B cell (primary cell): ENCODE measurements at places on chromosomes 7 and 10. TPM values are rescaled to one million over a fixed set of nuclear protein-coding genes. Genes with fewer than 3 reads are reported as not detected.

The CALCR gene
- polyA plus RNA-seq: not detected in 2 replicates

The KIF11 gene
- 0.45 and 0.64 TPM in 2 replicates for polyA plus RNA-seq

The ADRA2A gene
- polyA plus RNA-seq: 0.01 and 0.03 TPM in 2 replicates

The TFEC gene
- 5.8 and 17.3 TPM in 2 replicates for polyA plus RNA-seq

DNA sequence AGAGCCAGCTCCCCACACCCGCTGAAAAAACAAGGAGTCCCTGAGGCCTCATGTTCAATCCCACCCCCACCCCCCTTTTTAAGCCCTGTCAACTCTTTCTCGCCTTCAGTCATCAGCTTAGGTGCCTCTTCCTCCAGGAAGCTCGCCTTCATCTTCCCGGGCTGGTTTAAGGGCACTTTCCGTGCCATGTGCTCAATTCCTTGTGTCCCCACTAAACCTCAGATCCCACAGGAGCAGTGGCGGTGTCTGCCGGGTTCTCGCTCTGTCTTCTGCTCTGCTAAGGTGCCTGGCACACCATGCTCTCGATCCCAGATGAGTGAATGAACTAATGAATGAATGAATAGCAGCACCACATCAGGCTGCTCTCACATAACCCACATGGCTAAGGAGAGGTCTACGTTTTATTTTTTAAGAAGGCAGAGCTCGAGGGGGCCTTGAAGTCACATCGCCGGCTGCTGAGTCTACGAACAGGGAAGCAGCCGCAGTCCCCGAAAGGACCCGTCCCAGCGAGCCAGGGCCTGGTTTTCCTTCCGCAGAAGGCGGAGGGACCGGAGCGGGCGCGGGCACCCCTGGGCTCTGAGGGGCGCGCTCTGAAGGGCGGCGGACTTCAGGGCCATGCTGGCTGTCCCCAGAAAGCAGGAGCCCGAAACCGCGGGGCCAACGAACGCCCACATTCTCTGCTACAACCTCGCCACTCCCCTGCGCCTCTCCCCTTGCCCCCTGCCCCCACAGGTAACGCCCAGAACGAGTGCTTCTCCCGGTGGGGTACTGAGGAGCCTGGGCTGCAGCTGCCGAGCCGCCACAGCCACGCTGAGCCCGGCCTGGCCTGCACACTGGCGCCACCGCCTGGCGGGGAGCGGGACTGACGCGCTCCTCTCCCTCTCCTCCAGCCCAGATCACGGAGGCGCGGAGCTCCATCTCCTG is 73.4 kb upstream of the KCNMA1 start:
- H3K36me3 ChIP-seq: no peaks in the 10 kb centered on the region
- no peak overlapping the region for H3K27ac ChIP-seq
- peaks cover 7% of the 10 kb centered on the region for H3K4me1 ChIP-seq
- peak; percentile 73 for DNase-seq
- H3K4me3 ChIP-seq: peak overlapping the region; percentile 50
- no peaks in the 10 kb centered on the region for H3K27me3 ChIP-seq

DNA sequence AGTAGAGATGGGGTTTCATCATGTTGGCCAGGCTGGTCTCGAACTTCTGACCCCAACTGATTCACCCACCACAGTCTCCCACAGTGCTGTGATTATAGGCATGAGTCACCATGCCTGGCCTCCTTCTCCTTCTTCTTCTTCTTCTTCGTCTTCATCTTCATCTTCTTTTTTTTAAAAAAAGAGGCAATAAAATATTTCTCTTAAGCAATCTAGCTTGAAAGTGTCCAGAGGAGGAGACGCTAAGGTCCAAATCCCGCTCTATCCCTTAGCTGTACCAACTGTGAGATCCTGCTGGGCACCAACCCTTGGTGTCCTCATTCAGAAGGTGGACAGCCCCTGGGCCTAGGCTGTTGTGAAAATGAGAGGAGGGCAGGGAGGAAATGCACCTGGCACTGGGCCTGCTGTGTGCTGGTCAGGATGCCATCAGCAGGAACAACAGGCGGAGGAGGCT is 13.9 kb upstream of the PSAP start:
- H3K27ac ChIP-seq: no peak overlapping the region
- H3K27me3 ChIP-seq: no peaks in the 10 kb centered on the region
- no peaks in the 10 kb centered on the region for H3K36me3 ChIP-seq
- DNase-seq: no peak
- no peak overlapping the region for H3K4me3 ChIP-seq

GRCh38 chr7:112359086-112359485 is 91.2 kb upstream of the IFRD1 start:
- H3K36me3 ChIP-seq: no peaks in the 10 kb centered on the region
- no peaks in the 10 kb centered on the region for H3K4me1 ChIP-seq
- no peak overlapping the region for H3K4me3 ChIP-seq
- DNase-seq: no peak
- H3K27me3 ChIP-seq: no peaks in the 10 kb centered on the region

DNA sequence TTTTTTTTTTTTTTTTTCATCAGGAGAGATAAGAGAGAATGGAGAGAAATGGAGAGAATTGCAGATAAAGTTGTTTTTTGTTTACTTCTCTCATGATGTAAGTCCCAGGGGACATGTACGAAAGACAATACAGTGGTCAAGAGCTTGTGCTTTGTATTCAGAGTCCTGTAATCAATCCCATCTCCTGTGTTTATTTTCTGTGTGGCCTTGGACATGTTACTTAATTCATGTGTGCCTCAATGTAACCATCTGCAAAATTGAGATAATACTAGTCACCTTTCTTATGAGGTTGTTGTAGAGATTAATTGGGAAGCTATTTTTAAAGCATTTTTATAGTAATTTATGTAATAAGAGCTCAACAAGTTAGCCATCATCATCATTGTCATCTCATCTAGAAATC is 117.5 kb downstream of the CDK14 start:
- H3K4me3 ChIP-seq: no peak overlapping the region
- peak overlapping the region; percentile 60 for H3K27ac ChIP-seq
- no peak for DNase-seq
- H3K36me3 ChIP-seq: no peaks in the 10 kb centered on the region
- no peaks in the 10 kb centered on the region for H3K27me3 ChIP-seq
- peaks cover 52% of the 10 kb centered on the region for H3K4me1 ChIP-seq

DNA sequence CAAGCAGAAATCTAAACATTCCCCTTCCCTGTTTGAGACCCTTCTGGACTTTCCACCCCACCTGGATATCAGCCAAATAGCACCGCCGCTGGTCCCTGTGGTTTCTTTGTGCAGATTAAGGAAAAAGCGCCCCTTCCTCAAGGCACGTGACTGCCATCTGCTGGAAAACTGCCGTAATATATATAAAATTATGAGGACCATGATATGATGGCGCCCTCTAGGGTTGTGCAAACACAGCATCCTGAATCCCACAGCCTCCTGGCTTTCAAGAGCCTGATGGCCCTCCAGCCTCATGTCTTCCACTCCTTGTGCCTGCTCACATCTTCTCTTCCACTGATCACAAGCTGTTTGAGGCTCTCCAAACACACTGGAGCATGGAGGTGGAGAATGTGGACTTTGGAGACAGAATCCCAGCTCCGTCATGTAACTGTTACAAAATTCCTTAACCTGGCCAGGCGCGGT is 121.3 kb downstream of the MYL10 start:
- peaks cover 35% of the 10 kb centered on the region for H3K4me1 ChIP-seq
- H3K27me3 ChIP-seq: no peaks in the 10 kb centered on the region
- no peaks in the 10 kb centered on the region for H3K36me3 ChIP-seq

GRCh38 chr10:60237977-60238758 is 151.5 kb downstream of the ANK3 start:
- DNase-seq: peak; percentile 68
- H3K27me3 ChIP-seq: no peaks in the 10 kb centered on the region
- H3K36me3 ChIP-seq: no peaks in the 10 kb centered on the region
- H3K4me3 ChIP-seq: peak overlapping the region; percentile 55
- H3K27ac ChIP-seq: peak overlapping the region; percentile 93

DNA sequence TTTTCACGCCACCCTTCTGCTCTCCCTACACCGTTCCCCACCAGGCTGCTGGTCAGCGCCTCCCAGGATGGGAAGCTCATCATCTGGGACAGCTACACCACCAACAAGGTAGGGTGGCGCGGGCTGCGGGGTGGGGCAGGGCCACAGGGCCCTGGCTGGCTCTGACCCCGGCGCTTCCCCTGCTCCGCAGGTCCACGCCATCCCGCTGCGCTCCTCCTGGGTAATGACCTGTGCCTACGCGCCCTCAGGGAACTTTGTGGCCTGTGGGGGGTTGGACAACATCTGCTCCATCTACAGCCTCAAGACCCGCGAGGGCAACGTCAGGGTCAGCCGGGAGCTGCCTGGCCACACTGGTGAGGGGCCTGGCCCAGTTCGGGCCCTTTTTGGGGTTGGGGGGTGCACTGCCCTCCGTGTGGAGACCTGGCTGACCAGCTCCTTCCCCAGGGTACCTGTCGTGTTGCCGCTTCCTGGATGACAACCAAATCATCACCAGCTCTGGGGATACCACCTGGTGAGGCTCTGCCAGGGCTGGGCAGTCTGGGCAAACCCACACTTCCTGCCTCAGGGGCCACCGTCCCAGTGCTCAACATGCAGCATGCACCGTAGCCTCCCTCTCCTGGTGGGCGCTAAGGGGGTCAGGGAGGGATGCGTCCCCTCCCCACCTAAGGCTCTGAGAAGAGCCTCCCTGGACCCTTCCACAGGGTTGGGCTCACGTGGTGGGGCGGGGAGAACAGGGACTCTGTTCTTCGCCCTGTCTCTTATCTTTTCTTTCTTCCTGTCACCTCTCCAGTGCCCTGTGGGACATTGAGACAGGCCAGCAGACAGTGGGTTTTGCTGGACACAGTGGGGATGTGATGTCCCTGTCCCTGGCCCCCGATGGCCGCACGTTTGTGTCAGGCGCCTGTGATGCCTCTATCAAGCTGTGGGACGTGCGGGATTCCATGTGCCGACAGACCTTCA is 4.0 kb downstream of the GNB2 start:
- peaks cover 51% of the 10 kb centered on the region for H3K36me3 ChIP-seq
- H3K27ac ChIP-seq: no peak overlapping the region
- no peaks in the 10 kb centered on the region for H3K4me1 ChIP-seq
- H3K27me3 ChIP-seq: no peaks in the 10 kb centered on the region
- peak; percentile 40 for DNase-seq

GRCh38 chr10:10515479-10516204 is 502.0 kb upstream of the CELF2 start:
- H3K4me1 ChIP-seq: no peaks in the 10 kb centered on the region
- DNase-seq: no peak
- no peak overlapping the region for H3K27ac ChIP-seq
- no peaks in the 10 kb centered on the region for H3K36me3 ChIP-seq
- H3K4me3 ChIP-seq: no peak overlapping the region
- H3K27me3 ChIP-seq: no peaks in the 10 kb centered on the region

DNA sequence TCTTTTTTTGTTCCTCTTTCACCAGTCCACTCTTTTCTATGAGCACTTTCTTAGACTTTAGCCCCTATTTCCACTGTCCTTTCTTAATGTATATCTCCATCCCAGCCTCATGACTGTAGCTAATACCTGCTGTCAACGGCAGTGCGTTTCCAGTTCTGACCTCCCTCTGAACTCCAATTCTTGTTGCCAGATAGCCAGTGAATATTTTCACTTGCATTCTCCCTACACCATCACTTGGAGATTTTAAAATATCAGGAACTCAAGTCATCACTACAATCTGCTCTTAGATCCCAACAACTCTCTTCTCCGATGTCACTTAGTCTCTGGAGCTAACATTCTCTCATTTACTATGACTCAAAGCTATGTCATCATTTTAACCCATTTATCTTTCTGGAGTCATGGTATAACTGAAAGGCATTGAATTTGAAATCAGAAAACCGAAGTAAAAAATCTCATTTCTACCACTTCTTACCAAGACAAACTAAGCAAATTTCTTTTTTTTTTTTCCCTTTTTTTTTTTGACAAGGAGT is 5.1 kb upstream of the SLC16A12 start:
- H3K27ac ChIP-seq: no peak overlapping the region
- H3K4me3 ChIP-seq: no peak overlapping the region
- H3K4me1 ChIP-seq: peaks cover 3% of the 10 kb centered on the region
- no peak for DNase-seq
- no peaks in the 10 kb centered on the region for H3K27me3 ChIP-seq
- H3K36me3 ChIP-seq: no peaks in the 10 kb centered on the region

DNA sequence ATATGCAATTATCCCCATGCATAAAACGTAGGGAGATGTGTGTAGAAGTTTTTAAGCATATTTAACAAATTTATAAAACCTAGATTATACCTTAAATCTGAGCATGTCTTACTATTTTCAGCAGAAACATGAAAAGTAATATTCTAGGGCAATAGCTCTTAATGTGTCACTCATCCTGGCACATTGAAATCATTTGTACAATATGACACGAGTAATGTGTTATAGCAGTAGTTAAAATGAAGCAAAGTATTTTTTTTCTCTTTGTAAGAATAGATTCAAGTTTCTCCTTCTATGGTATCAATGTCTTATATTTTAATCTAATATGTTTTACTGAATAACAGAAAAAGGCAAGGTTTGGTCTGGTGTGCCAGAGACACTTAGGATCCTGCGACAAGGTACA is 274.9 kb upstream of the PLXDC2 start:
- H3K27me3 ChIP-seq: no peaks in the 10 kb centered on the region
- H3K27ac ChIP-seq: no peak overlapping the region
- DNase-seq: no peak
- H3K4me3 ChIP-seq: no peak overlapping the region
- H3K4me1 ChIP-seq: no peaks in the 10 kb centered on the region

GRCh38 chr10:106560925-106561640 is 603.4 kb downstream of the SORCS1 start:
- no peaks in the 10 kb centered on the region for H3K36me3 ChIP-seq
- H3K27ac ChIP-seq: no peak overlapping the region
- no peak for DNase-seq
- no peaks in the 10 kb centered on the region for H3K27me3 ChIP-seq
- no peak overlapping the region for H3K4me3 ChIP-seq

DNA sequence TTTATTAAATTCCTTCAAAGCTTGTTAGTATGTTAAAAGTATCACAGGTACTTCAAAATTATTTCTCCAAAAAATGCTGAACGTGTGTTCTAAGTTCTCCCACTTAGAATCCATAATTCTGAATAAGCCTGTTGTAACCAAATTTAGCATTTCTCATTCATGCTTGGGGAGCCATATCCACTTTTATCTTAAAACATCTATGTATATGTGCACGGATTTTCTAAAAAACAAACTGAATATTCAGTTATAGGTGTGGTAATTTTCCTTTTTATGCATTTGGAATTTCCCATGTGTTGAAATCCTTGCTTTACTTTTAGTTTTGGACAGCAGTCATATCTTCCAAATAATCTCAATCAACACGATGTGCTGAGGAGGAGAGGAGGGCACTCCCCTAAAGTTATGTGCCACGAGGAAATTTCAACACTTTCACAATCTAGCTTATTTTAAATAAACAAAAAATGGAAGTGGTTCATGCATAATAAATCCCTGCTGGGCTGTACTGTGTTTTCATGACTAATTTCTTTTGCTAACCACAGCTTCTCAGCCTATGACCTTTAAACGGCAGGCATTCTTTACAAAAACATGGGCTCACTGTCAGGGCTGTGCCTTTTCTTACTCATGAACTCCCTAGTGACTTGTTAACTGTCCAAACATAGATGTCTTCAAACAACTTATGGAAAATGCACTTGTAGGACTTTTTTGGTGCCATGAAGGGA is 380.3 kb upstream of the SEMA3C start:
- DNase-seq: no peak
- no peak overlapping the region for H3K4me3 ChIP-seq
- H3K4me1 ChIP-seq: no peaks in the 10 kb centered on the region
- H3K27ac ChIP-seq: no peak overlapping the region
